Astrocyte (in vitro differentiated cells and primary cell): ENCODE measurements at places on chromosomes 2 and 18.

GRCh38 chr2:204258890-204259289 lies 286.4 kb upstream of the PARD3B start:
- no peak for DNase-seq

DNA sequence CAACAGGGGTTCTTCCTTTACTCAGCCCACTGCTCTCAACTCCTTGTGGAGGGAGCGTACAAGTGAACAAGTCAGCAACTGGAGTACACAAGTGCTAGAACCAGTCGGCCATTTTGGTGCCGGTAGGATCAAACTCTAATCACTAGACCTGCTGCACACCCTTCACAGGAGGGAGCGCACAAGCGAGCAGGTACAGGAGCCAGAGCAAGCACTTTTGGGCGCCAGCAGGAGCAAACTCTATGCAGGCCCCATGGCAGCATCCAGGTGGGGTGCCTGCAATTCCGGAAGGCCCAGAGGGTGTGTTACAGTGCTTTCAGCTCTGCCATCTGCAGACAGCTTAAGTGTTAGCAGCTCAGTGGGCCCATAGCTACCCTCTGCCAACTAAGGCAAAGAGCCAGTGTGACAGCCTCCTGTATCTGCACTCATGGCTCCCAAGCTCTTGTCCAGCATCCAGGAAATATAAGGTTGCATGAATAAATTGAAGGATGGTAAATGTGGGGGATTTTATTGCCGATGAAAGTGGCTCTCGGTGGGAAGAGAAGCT lies 426.1 kb downstream of the DCC start:
- no peak for DNase-seq

DNA sequence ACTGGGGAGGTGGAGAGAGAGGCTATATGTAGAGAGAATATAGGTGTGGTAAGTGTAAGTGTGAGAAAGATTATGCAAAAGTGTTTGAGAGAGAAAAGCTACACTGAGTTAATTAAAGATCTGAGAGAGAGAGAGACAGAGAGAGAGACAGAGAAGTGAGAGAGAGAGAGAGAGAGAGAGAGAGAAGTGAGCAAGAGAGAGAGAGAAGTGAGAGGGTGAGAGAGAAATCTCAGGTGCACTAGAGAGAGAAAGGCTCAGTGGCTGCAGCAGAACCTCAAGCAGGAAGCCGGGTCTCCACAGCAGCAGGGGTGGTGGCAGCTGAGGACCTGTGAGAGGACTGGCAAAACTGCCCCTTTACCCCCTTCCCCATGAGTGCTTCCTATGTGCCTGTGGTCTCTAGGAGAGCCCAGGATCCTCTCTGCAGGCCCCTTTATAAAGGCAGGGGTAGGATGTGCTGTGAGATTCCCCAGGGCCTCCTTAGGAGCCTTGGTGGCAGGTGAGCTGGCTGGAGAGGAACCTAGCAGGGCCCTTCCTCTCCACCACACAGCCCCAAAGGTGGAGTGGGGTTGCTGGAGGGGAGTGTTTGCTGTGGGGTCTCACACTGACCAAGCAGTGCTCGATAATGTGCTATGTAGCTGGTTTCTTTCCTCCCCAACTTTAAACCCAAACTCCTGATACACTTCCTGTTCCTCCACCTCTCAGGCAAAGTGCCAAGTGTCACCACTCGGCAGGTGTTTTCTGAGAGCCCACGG lies 52.6 kb downstream of the SLC4A5 start:
- DNase-seq: no peak

- no peak for DNase-seq
These were observed 329.7 kb upstream of the CNTNAP5 start for GRCh38 chr2:123695426-123695825.

- DNase-seq: no peak
These were observed 9.3 kb downstream of the PROC start for GRCh38 chr2:127427376-127428056.

DNA sequence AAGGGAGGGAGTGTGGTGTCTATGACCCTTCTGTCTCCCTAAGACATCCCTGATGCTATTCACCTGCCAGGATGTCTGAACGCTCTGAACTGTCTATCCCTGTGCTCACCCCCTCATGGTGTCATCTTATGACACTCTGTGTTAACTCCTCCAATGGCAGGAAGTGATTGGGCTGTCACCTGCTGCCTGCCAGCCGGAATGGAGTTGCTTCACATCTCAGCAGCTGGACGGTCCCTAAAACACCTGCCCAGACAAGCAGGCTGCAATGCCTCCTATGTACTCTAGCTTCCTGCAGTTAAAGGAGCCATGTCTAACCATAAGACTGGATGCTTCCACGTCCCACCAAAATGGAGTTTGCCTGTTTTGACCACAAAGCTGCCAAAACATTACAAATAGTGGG lies 99.9 kb downstream of the CPO start:
- DNase-seq: no peak

DNA sequence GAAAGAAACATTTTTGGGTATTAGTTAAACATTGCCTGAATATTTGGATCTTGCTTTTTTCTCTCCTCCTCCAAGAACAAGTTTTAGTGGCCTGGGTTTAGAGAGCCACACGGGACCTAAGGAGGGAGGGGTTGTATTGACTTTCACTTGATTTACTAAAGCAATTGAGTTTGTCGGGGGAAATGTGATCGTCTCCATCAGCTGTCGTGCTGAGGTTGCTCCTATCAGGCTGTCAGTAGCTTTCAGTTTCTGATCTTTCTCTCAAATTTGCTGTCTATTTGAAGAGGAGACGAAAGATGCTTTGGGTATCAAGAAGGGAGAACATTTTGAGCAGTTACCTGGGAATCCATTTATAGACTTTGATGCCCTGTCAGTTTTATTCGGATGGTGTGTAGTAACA lies 106.0 kb downstream of the SETBP1 start:
- no peak for DNase-seq

- no peak for DNase-seq
These were observed 34.9 kb upstream of the HPCAL1 start for GRCh38 chr2:10267551-10268465.

- peak; percentile 82 for DNase-seq
These were observed 52.1 kb downstream of the SLC38A11 start for GRCh38 chr2:164903204-164903603.

DNA sequence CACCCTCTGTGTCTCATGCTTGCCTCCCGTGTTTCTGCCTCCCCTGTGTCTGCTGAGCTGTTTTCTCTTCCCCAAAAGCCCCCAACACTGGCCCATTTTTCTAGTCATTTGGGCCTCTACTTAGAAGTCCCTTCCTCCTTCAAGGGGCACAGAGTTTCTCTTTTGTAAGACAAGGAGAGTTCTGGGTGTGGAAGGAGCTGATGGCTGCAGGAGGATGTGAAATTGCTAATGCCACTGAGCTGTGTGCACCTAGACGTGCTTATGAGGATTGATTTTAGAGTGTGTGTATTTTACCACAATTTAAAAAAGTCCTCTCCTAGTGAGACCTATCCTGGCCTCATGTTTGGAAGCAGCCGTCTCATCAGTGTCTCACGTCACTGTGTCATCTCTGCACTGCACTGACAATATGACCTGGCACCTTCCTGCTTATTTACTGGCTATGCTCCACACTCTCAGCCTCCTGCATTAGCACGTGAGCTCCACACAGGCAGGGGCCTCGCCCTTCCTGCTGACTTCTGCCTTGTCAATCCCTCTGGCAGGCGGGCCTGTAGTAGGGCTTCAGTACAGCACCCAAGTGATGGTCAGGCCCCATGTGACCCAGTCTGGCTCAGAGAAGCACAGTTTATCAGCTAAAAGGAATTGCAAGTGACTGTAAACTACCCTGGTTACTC lies 8.0 kb upstream of the MBP start:
- no peak for DNase-seq

- DNase-seq: no peak
These were observed 119.7 kb downstream of the UPP2 start for GRCh38 chr2:158221063-158222020.

GRCh38 chr2:31101701-31102100 lies 36.5 kb downstream of the GALNT14 start:
- DNase-seq: no peak

DNA sequence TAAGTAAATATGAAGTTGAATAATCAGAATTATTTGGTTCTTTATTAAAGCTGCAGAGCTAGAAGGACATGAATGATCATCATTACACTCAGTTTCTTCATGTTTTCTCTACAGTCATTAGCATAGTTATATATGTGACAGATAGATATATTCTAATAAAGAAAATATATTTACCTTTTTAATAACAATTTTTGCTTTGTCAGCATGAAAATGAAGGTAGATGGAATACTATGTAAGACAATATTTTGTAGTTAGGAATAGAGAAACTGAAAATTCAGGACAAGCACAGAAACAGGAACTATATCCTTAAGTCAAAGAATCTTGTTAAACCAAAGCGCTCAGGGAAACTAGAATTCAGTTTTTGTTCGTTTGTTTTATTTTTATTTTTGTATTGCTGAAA lies 649.9 kb upstream of the NRXN1 start:
- DNase-seq: no peak

DNA sequence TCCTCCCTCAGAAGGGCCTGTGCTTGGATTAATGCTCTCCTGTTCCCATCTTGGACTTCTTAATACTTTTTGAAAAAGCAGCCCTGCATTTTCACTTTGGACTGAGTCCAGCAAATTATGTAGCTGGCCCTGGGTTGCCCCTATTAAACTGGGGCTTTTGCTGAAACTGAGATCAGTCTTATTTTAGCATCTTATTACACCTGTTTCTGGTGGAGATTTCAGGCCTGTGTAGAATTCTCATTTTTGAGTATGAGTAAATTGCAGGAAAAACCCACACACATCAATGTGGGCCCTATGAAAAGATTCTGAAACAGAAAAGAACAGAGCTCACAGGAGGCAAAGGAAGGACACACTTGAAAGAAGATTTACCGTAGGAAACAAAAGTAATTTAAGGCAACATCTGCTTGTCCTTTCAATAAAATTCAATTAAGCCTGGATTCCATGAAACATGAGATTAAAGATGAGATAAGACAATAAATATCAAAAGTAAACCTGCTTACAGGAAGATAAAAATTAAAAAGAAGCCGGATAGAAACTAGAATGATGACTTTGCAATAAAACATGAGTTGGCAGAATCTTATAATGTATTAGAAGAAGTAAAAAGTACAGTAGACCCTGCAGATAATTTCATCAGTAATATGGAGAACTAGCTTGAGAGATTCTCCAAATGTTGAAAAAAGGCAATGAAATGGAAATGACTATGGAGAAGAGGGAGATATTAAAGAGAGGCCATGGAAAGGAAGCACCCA lies 90.7 kb upstream of the GCFC2 start:
- DNase-seq: no peak

- peak; percentile 77 for DNase-seq
These were observed 281.3 kb downstream of the ZNF804A start for GRCh38 chr2:184879671-184880070.

DNA sequence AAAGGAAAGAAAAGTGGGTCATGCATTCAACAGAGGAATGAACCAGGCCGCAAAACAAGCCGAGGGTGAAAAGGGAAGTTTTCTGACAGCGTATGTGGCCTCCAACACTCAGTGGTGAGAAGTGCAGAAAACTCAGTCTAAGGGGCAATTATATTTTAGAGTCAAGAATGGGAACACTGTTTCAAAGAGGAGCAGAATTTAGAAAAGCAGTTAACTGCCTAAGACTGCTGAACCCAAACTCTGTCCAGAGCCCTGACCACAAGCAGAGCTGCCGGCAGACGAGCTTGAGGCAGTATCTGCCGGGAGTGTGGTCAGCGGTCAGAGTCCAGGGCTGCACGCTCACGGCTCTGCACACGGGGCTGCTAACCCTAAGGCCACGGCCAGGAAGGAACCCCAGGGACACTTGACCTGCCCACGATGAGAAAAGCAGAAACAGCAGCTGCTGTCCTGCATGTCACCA lies 347.0 kb upstream of the ID2 start:
- no peak for DNase-seq

- no peak for DNase-seq
These were observed 35.7 kb upstream of the TAF4B start for GRCh38 chr18:26190506-26190905.

DNA sequence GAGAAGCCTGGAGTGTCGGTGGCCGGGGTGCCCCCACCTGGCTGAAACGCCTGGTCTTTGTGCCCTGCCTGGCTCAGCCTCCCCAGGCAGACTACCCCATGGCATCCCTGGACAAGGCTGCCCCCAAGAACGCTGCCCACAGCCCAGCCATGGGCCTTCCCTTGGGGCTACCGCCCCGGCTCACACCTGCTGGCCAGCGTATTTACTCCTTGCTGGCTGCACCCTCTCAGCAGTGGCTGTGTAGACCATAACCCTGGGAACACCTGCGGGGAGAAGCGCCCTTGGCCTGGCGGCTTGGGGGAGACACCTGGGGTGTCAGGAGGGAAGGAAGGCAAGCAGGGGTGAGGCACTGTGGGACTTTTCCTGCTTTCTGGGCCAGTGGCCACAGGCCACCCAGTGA lies 17.3 kb downstream of the CAPN10 start:
- DNase-seq: no peak

DNA sequence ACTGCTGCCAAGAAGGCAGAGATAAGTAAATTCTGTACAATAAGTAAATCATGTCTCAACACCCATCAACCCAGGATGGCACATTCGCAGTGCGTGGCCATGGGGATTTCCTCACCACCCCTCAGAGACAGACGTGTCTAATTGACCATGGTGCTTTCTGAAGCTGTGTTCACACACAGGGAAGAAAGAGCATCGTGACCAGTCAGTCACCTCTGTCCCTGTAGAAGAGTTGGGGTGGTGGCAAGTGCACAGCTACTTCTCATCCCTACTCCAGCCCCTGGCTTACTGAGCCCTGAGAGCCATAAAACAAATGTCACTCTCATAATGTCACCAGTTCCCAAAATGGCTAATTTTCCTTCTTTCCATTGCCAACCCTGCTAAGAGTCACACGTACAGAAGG lies 31.3 kb upstream of the MLPH start:
- no peak for DNase-seq

GRCh38 chr2:176628438-176628837 lies 359.2 kb downstream of the MTX2 start:
- no peak for DNase-seq

GRCh38 chr2:166375736-166376487 lies at the start of gene SCN9A:
TSS of gene SCN9A (minus strand) at chr2:166375944. CDS start at chr2:166311756, 64,188 bp downstream.
- DNase-seq: peak; percentile 89

DNA sequence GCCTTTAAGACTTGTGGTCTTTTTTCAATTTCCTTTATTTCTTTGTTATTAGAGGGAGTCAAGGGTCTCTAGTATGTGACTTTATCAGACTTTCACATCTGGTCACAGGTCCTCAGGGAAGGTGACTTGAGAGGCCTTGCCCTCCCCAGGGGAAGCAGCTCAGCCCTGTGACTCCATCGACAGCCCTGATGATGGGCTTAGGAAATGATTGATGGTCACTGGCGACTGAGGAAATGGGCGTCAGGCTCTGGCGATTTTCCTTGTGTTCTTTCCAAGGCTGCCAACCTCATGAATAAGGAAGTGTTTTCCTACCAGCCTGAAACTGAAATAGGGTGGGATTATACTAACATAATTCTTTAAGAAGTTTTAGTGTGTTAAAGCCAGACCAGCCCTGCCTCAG lies 21.1 kb downstream of the SERPINE2 start:
- no peak for DNase-seq

DNA sequence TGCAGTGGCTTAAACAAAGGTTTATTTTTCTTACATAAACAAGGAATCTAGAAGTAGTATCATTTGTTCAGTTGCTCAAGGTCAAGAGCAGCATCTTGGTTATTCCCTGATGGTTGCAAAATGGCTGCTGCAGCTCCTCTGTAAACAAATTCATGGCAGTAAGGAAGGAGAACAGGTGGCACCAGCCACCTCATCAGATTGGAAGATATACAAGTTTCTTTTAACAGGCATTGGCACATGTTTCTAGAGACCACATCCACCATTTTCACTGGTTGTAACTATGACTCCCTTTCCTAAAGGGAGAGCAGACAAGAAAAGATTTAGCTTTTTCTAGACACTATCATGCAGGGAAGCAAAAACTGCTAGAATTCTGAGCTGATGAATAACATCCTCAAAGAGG lies 46.3 kb downstream of the PKDCC start:
- DNase-seq: no peak
